Bone marrow (tissue), 2 donors: ENCODE measurements at places on chromosomes 7 and 10.

GRCh38 chr7:27105301-27106031 lies 3.0 kb upstream of the HOXA2 start:
- DNase-seq: no peak

DNA sequence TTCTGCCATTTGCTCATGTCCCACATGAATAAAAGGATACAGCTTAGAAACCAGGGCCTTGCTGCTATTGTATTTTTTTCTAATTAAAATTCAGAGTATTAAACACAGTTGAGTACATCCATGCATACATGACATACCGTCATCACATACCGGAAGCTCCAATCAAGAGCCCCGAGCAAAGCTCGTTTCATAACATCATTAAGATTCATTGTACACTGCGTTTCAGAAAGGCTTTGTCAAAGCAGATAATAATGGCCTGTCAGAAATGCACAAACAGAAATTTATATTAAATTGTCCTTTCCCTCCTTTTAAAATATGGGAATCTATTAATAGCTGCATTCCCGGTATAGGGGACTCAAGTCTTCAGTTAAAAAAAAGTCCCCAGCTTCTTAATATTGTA lies 103.4 kb downstream of the PRTFDC1 start:
- DNase-seq: no peak

- no peak for DNase-seq
Observed at GRCh38 chr10:122338609-122339441, 35.7 kb upstream of the PLEKHA1 start.

DNA sequence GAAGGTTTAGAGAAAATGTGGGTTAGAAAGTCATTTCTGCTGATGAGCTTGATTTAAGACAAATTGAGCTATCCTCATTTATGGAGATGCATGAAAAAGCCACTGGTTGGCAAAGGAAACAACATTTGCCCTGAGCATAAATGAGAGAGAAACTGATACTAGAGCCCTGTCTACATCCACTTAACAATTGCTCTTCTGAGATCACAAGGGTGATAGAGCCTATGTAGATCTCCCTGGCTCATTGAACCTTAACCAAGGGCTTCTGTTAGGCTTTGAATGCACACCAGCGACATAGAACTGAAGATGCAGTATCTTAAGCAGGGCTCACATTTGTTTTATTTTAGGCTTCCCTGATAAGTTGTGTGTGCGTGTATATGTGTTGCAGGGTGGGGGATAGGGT lies 35.0 kb downstream of the GPR141 start:
- no peak for DNase-seq

GRCh38 chr10:130492266-130492934 lies 356.2 kb downstream of the GLRX3 start:
- no peak for DNase-seq

DNA sequence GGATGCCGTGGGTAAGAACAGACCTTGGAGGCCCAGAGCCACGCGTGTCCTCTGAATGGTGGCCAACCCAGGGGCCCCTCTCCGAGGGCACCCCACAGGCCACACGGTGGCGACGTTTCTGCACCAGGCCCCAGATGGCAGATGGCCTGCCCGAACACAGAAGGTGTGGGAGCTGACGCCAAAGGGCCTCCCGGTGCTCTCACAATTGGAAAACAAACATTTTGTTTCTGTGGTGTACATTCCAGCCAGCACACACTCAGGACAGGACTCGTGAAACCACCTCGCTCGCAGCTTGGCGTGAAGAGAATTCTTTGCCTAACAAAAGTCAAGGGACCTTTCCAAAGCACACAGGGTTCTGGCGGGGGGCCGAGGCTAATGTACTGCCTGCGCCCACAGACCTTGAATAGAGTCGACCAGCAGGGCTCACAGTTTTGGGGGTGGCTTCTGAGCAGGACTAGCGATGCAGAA lies 112.1 kb downstream of the FAM53B start:
- no peak for DNase-seq

GRCh38 chr7:1197997-1198625 lies 34.6 kb upstream of the UNCX start:
- DNase-seq: no peak

DNA sequence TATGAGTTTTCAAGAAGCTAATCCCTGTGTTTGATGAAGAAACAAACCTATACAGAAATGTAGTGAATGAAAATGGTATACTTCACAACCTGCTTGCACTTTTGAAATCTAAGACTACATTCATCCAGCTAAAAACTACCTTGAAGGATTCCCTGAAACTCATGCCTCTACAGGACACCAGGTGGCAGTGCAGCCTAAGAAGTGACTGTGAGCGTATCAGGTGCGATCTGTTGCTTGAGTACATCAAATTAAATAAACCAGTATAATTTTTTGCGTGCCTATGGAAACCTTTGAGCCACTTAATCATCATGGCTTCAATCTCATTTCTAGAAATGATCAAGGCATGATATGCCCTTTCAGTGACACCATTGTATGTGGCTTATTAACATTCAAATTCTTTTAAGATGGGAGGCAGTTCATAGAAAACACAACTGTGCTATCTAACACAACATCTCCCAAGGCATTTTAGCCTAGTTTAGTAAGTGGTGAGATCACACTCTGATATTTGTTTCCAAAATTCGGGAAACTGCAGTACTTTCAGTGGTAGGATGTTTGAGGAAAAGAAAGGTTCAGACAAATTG lies 57.4 kb downstream of the PPP1R17 start:
- peak; percentile 14 for DNase-seq

DNA sequence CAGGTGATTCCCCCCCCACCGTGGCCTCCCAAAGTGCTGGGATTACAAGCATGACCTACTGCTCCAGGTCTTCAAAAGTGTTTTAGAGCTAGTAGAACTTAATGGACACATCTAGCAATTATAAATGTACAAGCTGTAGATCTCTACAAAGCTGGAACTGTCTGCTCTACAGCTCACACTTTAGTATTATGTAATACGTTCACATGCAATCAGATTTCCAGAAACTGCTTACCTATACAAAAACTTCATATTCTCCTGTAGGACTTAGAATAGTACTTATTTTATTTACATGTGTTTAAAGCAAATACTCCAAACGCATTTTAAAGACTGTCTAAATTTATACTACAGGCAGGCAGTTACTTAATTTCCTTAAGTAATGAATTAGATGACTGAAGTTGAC lies 39.2 kb upstream of the ASL start:
- no peak for DNase-seq

DNA sequence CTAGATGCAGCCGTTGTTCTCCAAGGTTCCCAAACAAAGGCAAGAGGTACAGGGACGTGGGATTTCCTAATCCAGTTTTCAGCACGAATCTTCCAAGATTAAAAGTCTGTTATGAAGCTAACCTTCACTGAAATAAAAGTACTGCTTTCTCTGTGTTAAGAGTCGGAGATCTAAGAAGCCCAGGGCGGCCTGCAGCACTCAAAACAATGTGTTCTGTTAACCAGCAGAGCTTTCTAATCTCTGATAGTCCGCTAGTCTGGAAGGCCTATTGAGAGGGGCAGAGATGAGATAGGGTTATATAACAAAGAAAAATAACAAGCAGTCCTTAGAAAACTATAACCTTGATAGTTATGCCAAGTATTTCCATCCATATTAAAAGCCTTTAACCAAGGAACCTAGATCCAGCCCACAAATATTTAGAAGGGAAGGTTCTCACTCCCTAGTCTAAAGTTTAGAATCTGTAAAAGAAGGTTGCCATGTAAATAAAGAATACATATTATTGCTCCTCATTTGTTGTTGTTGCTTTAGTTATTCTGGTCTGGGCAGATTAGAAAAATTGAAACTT lies 106.3 kb upstream of the SVIL start:
- no peak for DNase-seq

GRCh38 chr10:106053061-106053460 lies 1111.4 kb downstream of the SORCS1 start:
- DNase-seq: no peak

DNA sequence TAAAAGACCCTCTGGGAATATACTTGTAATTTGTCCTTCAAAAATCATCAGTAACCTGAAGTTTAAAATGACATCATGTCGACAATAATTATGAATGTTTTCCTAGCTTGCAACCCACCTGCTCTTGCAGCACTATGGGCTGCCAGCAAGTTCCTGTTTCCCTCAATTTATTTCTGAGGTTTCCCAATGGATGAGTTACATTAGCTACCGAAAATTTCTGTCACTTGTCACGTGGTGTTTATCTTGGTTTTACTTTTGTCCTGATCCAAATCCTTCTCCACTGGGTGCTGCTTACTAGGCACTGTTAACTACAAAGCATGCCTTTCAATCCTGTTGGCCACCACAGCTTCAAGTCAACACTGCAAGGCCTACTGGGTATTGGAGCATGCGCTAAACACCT lies 31.5 kb downstream of the GIMAP8 start:
- no peak for DNase-seq

- no peak for DNase-seq
Observed at GRCh38 chr7:30514177-30514576, 9.5 kb upstream of the GGCT start.

DNA sequence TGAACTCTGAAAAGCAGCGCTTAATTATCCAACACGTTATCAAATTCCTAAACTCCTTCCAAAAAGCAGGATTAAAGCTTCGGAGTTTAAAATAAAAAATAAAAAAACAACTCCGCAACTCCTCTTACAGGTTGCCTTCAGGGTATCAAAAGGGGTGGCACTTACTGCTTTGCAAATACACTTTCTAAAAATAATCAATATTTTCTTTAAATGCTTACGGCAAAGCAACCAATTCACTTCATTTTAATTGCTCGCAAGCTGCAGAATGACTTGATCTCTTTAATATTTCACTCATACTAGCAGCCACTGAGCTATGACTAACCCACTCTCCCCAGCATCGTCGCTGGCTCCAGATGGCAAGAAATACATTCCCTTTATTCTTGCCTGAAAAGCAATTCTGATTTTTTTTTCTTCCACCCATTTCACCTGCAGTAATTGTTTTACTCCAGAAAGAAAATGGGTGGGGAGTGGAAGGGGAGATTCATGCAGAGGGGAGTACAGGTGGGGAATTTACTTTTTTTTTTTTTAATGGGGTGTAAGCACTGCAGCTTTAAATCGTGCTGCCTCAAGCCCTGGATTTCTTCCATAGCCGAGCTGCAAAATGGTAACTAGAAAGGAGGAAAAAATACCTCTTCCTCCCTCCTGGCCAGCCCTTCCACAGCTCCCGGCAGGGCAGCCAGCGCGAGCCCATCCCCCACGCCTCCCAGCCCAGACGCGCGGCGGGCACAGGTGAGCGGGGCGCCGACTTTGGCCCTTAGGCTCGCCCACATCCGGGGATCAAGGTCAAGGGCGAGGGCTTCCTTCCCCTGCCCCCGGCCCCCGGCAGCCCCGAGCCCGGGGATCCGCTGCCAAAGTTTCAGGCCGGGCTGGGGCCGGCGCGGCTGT lies 54.2 kb upstream of the FHIP2A start:
- no peak for DNase-seq

GRCh38 chr10:66813122-66813521 lies 112.7 kb upstream of the LRRTM3 start:
- no peak for DNase-seq

DNA sequence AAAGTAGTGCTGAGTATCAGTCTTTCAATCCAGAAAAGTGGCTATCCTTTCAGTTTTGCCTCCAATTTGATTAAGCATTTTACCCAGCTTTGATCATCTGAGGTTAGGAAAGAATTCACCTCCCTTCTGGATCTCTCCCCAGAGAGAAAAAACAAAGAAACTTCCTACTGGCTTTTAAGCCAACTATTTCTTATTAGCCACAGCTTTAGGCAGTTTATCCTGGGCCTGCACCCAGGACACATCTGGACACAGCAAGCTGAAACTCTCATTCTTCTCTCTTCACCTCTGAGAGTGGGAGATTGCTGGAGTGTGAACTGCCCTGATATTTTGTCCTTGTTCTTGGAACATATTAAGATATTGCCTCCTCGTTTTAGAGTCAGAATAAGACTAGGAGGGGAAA lies 43.5 kb upstream of the LSM8 start:
- DNase-seq: no peak

DNA sequence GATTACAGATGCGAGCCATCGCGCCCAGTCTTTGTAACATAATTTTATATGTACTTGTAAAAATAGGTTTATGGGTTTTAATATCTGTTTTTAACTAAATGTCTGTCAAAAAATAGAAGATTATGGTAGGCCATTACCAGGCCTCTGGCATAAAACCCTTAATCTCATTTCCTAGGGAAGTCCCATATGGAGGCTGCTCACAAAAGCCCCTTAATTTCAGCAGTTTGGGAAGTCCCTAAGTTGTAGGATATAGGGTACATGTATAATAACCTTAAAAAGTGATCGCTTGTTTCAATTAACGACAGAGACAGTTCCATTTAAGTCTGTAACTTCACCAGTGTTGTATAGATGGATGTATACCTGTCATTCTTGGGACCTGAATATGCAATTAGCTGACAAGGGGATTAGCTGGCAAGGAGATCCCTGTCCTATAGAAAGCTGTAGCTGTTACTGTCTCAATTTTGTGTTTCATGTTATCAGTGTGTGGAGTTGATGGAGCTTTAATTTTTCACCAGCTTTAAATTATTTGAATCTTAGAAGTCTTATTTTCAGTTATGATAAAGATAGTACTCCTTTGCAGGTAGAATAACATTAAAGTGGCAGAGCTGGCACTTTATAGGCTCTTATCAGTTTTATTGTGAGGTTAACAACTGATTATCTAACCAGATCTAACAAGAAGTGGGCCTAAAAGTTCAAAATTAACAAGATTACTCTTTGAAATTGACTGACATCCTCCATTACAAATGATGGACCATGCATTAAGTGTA lies 10.5 kb downstream of the TRIM24 start:
- no peak for DNase-seq

- no peak for DNase-seq
Observed at GRCh38 chr10:48885376-48885775, 54.3 kb downstream of the LRRC18 start.

- DNase-seq: no peak
Observed at GRCh38 chr7:12327922-12328321, 75.7 kb downstream of the VWDE start.

DNA sequence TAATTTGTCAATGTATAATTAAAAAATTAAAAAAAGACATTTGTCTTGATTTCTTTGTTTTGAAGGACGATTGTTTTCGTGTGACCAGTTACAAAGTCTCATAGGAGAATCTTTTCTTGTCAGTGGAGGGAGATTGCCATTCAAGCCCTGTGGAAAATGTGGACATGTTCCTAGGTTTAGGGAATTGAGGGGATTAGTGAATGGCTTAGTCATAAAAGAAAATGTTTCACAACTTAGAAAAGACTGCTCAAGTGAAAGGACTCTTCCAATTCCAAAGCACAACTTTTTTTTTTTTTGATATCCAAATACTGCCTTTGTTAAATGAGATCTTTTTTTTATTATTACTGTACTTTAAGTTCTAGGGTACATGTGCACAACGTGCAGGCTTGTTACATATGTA lies 140.7 kb upstream of the HABP2 start:
- DNase-seq: no peak

DNA sequence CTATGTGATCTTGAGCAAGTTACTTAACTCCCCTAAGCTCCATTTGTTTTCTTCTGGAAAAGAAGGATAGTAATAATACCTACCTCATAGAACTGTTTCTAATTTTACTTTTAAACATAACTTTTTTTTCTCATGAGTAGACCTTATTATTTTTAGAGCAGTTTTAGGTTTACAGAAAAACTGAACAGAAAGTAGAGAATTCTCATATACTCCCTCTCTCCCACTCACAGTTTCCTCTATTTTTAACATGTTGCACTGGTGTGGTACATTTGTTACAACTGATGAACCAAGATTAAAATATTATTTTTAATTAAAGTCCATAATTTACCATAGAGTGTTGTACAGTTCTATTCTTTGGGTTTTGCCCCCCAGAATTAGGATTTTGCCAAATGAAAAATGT lies 221.3 kb upstream of the CSTF2T start:
- DNase-seq: no peak
